ENCODE measurements at places on chromosomes 1 and 21. TPM values are rescaled to one million over a fixed set of nuclear protein-coding genes. Genes with fewer than 3 reads are reported as not detected.
A peak's percentile ranks its signal among the peaks of the same experiment; 100 is the strongest.

DNA sequence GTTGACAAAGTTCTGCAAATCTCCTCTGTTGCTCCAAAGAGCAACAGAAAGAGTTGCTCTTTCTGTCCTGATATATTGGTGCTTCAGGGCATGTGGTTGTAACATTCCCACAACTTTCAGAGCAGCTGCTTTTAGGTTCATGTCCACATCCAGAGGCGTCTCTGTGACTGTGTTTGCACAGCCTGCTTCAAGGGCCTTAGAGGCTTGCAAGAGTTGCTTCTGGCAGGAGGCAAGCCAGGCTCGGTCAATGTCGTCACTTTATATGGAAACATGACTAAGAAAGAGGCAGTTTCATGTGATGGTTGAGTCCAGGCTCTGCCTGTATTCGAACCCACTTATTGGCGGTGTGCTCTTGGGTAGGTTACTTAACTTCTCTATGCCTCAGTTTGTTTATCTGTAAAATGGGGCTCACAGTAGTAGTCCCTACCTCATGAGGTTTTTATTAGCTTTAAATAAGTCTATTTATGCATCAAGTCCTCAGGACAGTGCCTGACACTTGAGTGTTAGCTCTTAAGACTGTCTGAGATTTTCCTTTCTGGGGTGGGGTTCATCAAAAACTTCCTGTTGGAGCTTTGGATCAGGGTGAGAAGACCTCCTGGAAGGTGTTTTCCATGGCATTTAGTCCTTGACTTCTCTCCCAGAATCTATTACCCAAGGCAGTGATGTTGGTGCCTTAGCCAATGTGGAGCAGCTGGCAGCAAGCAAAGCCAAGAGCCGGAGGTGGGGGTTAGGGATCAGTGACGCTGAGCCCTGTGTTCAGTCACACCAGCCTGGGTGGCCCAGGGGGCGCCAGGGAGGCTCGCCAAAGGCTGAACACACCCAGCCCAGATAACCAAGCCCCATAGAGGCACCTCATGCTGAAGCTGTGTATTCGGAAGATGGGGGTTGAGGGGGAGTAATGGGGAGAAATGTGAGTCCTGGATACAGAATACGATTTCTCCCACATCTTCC, 18.9 kb downstream of the LHX4 start:
- peak; percentile 72 for DNase-seq

- no peak for DNase-seq
Measured at GRCh38 chr1:10225573-10225972, 15.2 kb downstream of the KIF1B start.

DNA sequence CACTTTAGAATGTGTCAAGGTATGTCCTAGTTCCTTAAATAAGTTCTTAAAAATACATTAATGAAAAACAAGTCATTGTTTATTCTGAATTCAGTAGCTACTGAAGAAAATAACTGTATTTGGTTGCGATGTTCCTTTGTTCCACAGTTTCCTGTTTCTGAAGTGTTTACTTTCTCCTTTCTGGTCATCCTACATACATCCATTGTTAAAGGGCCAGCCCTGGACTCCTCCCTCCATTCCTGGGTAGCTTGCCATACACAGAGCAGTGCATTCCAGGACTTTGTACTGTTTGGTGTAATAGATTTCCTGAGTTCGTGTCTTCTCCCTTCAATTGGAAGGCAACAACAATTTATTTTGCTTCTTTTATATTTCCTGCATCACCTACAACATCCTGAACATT, 845.4 kb upstream of the CXADR start:
- DNase-seq: no peak

GRCh38 chr1:67696708-67697107, 11.7 kb downstream of the GADD45A start:
- no peak for DNase-seq

- no peak for DNase-seq
Measured at GRCh38 chr1:51760872-51761271, 117.7 kb downstream of the NRDC start.

DNA sequence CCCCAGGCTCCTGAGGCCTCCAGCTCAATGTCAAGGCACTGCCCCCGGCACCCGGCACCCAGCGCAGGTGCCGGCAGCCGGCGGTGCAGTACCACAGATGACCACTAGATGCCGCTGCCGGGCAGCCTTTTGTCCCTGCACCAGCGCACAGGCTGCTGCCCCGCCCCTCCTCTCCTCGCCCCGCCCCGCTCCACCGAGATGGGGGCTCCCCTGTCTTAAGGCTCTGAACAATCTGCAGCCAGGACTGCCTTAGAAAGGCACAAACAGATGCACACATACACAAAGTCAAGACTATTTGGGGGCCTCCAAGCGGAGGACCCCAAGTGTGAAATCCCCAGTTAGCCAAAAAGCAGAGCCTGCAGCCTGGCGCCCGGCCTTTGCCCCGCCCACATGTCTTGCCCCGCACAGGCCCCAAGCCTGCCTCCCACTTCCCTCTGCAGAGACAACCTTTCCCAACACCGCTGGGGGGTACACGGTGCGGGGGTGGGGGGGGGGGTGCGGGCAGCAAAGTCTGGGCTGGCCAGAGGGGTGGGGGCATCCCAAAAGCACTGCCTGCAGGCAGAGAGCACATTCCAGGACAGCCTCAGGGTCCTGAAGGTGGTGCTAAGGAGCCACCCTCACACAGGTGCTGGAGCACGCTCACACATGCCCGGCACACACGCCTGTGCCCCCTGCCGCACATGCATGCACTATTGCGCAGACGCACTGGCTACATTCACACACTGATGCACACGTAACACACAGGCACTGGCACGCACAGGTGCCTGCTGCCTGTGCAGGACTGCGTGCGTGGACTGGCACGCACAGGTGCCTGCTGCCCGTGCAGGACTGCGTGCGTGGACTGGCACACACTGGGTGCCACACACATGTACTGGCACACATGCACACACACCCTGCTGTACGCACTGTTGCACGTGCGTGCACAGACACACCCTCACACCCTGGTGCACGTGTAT, 37.1 kb downstream of the ARHGEF16 start:
- DNase-seq: peak; percentile 81

GRCh38 chr21:45970674-45971615, 10.6 kb upstream of the COL6A1 start:
- peak; percentile 82 for DNase-seq

DNA sequence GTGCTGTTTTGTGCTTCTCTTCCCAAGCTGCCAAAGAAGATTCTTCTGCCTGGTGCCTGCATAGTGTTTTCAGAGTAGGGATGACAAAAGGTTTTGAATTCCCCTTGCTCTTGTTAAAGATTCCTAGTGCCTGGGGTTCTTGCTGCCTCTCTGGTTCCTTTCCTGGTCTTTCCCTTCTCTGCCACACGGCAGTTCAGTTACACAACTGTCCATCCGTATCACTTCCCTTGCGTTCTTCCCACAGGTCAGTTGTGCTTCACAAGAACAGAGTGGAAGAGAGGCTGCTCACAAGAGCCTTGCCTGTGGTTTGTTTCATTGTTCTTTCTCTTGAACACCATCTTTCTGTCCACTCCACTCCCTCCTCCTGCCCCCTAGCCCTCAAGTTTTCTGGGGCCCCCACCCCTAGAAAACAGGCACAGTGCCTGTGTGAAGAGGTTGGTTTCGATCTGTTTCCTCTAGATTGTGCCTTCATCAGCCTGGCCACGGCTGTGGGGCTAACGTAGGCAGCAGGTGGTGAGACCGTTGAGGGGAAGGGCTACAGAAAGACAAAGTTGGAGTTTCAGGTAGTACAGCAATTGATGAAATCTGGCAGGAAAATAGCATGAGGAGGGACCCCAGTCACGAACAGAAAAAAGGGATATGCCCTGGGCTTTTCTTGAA, 5.8 kb downstream of the VASH2 start:
- DNase-seq: no peak

DNA sequence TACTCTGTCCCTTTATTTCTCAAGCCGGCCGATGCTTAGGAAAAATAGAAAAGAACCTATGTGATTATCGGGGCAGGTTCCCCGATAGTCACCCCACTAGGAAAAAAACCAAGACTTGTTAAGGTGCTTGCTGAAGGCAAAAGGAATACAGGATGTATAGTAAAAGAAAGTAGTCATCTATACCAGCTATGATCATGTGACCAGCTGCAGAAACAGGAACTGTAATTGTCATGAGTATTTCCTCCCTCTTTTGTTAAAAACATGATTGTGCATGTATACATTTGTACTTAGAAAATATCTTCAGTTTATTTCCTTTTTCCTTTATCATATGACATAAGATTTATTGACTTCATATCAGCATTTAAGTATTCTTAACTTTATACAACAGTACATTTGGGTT, 30.5 kb downstream of the PIGK start:
- DNase-seq: no peak

The LIN28A gene
- 1,384 TPM for total RNA-seq

The PGBD5 gene
- total RNA-seq: 1.2 TPM

The KRTAP10-6 gene
- total RNA-seq: not detected

The SPRR1A gene
- not detected for total RNA-seq
